SIG-M5 (cell line): ENCODE measurements at places on chromosomes 4 and X.

DNA sequence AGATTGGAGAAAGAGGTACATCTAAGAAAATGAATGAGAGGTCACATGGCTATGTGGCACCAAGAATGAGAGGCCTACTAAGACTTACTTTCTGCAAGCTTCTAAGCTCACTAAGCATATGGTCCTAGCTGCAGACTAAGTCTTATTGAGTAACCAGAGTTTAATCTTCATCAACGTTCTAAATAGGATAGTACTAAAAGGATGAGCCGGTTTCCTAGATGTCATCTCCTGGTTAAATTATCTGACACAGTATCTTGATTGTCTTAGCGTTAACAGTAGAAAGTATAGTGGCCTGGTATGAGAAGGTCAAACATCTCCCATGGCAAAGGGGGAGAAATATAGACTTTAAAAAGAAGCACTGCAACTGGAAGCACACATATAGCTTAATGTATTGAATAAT is 448.1 kb downstream of the PDGFC start:
- no peak for DNase-seq

GRCh38 chrX:141701072-141701471 is 2.5 kb upstream of the SPANXD start:
- DNase-seq, result no peak

GRCh38 chr4:24529555-24529954 is 54.8 kb downstream of the DHX15 start:
- no peak for DNase-seq

GRCh38 chrX:40474205-40474626 is 106.6 kb upstream of the ATP6AP2 start:
- no peak for DNase-seq

- no peak for DNase-seq
Observed at GRCh38 chrX:134459683-134460004, 321 bp upstream of the HPRT1 start.

DNA sequence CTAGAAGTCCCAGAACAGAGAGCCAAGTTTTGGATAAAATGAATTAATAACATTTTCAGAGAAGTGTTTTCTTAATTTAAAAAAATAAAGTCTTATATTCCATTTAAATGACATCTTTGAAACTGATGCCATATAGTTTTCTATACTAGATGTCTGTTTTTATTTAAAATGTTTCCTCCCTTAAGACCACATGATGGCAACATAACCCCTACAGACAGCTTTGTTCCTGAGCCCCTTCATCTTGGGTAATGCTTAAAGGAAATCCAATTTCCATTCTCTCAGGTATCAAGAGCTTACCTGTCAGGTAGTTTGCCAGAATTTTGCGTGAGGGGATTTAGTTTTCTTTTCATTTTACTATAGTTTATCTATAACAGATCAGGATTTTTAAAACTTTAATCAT is 181.4 kb upstream of the UGT8 start:
- DNase-seq, result no peak

- no peak for DNase-seq
Observed at GRCh38 chr4:11475871-11476270, 47.2 kb upstream of the HS3ST1 start.

- no peak for DNase-seq
Observed at GRCh38 chr4:167443841-167444240, 209.5 kb upstream of the SPOCK3 start.

DNA sequence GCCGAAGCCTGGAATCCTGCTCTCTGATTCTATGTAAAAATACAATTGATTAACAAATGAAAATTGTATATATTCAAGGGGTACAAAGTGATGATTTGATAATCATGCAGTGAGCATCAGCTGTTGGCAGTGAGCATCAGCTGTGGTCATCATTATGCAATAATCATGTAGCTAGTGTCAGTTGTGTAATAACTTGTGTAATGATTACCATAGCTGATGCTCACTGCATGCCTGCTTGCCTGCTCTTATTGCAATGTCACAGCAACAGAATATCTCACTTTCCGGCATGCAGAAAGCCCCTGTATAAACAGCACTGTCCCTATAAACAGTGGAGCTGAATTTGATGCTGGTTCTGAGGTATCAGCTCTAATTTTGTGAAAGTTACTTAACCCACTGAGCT is 46.8 kb downstream of the SULT1B1 start:
- no peak for DNase-seq

GRCh38 chrX:51851507-51852085 is 41.8 kb upstream of the MAGED1 start:
- DNase-seq, result no peak
